CD4-positive, alpha-beta T cell treated with Interferon alpha-2 for 1 hour (primary cell): ENCODE measurements at places on chromosomes 11 and 22.

DNA sequence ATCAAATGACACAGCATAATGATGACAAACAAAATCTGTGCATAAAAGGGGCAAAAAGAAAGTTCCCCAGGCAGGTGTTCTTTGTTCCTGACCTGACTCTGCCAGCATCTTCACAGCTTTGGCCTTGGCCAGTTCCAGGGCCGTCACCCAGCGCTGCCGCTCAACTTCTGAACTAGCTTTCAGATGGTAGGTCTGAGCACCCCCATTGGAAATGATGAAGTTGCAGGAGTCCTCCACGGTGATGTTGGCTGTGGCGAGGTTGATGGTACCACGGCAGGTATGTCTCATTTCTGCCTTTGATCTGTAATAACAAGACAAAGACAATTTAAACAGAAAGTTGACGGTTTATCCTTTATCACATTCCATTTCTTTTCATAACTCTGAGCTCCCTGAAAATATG lies 5.3 kb downstream of the OSBP start:
- no peak for DNase-seq

DNA sequence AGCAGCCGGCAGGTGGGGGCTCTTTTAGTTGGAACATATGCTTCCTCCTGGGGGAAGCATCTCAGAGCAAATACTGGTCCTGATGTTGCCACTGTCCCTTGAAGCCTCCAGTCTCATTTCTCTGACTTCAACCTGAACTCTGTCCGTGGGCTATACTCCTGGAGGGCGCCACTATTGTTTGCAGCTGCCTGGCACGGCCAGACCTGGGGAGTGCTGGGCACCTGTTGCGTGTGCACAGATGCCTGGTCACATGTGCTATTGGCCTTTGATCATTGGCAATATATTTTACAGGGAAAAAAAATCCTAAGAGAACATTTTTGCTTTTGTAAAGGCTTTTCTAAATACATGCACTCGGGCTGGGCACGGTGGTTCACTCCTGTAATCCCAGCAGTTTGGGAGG lies 18.2 kb downstream of the LHFPL7 start:
- no peak for DNase-seq

- peak; percentile 54 for DNase-seq
Measured at GRCh38 chr11:73184953-73185671, 33.0 kb upstream of the P2RY2 start.

DNA sequence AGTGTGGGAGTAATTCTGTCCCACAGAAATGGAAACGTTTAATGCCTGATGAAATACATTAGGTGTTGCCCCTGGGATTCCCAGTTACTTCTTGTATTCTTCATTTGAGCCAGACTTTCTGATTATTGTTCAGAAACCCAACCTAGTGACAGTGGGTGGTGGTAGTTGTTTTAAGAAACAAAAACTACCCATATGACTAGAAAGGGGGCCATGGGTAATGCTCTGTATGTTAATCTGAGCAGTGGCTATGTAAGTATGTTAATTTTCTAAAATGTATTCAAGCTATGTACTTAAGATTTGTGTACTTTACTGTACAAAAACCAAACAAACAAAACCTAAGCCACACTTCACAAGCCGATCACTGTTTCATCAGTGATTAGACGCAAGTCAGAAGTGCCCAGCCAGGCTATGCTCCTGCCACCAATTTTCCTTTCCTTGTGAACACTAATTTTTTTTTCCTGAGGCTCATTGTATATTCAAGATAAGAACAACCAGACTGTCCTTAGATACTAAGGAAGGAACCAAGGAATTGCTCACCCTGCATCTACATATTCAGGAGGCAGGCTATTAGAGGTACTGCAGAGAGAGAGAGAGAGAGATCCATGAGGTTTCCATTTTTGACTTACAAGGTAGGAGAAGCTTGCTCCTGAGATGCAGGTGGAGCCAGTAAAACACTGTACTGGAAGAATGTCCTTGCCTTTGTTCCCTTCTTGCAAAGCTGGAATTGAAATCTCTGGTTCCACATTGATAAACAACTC lies 122.7 kb downstream of the DBX1 start:
- no peak for DNase-seq

- no peak for DNase-seq
Measured at GRCh38 chr11:78145511-78146025, 6.1 kb upstream of the ALG8 start.

GRCh38 chr11:88050247-88050646 lies 125.0 kb downstream of the RAB38 start:
- DNase-seq = no peak

DNA sequence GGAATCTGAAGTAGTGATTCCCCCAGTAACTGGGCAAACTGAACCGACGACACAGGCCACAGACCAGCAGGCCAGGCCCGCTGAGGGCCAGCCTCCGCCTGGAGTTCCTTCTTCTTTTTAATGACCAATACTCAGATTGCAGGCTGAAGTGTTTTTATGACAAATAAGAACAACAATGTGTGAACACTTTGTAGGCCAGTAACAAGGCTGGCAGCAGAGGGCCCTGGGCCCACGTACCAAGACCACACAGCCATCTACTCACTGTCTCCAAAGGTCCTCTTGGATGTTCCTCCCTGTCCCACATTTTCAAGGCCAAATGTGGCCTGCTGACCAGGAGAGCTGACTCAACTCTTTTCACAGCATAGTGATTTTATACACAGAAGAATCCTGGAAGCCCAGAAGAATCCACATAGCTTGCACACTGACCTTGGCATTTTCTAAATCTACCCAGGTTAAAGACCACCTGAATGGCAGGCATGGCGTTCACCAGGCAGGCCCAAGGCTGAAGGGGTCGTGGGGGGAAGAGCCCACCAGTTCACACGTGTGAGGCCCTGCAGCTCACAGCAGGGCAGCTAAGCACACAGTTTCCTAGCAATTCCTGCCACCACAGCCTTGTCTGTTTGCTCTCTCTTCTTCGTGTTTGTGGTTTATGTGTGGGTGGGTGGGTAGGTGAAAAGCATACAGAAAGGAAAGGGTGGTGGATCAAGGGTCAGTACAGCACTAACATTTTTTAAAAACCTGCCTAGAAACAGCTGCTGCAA lies 13.3 kb downstream of the SMCO4 start:
- no peak for DNase-seq

DNA sequence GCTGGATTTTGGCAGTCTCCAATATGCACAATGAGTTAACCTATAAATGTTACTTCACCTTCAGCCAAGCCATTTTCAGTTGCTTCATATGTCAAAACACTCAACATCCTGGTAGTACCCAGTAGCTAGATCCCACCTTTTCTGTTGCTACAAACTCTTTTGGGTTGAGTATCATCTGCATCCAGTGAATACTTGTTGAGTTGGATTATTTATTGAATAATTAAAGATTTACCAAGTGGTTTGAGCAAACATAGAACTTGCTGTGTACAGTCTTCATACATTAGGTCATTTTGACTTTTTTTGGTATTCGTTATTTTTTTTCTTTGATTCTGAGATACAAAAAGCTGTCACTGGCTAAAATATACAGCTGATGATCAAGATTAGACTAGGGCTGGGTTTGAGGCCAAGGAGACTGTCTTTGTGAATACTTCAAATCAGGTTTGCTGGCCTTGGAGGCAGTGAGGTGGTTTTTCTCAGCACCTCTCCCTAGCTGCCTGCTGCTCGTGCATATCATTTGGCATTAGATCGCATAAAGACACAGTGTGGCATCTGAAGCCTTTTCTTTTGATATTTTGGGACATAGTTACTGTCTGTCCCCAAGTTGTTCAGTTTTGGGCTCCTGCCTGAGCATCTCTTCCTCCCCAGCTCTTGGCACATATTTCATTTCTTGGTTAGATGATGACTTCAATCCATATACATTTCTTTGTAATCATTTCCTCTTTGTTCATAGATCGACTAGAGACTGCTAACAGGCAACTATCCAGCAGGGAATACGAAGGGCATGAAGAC lies 62.8 kb downstream of the AMOTL1 start:
- no peak for DNase-seq

DNA sequence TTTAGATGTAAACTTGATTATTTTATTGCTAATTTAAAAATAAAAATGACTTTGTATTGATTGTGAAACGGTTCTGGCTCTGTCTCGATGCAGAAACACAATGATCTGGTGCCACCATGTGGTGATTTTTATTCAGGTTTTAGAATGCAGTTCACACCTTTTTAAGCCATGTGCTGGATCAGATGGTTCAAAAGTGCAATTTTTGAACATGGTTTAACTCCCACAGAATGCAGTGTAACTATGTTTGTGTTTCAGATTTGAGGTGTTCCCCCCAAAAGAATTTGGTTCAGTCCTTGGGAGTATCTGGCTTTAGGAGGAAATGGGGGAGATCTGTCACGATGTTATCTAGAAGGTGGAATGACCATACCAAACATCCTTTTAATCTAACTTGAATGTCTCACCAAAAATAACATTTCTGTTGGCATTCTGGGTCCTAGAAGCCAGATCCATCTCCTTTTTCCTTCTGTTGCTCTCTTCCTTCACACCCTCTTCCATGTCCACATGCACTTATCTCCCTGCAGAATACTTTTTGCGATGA lies 7.9 kb downstream of the MRPL16 start:
- peak; percentile 22 for DNase-seq

GRCh38 chr11:77188633-77189491 lies 60.8 kb downstream of the MYO7A start:
- DNase-seq = no peak

GRCh38 chr11:12285106-12285505 lies 92.3 kb upstream of the PARVA start:
- DNase-seq = no peak

DNA sequence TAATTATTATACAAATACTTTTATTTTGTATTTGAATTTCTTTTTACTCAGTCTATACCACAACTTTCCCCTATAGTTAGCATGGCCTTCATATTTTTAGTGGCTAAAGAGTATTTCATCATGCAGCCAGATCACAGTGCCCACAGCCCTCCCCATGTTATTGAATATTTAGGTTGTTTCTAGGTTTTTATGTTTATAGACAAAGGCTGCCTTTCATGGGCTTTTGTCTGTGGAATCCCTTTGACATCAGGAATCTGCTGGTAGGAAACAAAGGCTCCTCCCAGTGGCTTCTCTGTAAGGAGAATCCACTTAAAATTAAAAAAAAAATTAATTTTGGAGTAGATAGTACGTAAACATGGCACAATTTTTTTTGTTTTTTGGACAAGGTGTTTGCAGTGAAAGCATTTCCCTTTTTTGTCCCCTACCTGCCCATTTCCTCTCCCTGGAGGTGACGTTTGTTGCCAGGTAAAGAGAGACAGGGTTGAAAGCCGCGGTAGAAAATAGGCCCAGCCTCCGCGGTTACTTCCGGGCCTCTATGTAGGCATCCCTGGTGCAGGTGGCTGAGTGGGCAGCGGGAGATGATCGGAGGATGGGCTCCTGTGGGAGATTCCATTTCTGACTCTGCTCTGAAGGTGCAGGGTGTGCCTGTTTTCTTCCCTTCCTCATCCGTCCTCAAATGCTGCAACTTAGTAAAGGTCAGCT lies 82.2 kb upstream of the OR4B1 start:
- no peak for DNase-seq

- DNase-seq = no peak
Measured at GRCh38 chr11:60469723-60470122, 14.1 kb downstream of the MS4A1 start.

DNA sequence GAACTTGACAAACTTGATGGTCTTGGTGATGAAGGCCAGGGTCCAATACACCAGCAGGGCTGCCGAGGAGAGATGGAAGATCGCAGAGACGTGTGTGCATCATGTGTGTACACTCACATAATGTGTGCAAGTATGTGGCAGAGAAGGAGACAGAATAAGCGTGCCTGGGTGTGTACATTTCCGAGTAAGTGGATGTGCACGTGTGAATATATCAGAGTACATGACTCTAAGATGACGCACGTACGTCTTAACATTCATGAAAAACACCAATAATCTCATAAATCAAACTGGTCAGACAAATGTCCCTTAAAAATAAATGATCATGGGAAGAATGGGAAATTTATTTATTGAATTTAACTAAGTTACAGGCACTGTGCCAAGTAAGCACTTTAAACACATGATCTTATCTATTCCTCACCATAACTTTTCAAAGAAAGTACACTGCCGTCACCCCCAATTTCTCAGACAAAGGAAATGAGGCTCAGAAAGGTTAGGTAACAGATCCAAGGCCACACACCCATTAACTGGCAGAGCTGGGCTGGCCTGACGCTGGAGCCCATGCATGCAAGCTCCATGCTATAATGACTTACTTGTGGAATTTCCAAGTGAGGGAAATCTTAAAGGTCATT lies 13.0 kb downstream of the ABCC8 start:
- DNase-seq = no peak

- DNase-seq = no peak
Measured at GRCh38 chr22:41530890-41531714, 13.2 kb downstream of the POLR3H start.

- DNase-seq = peak; percentile 65
Measured at GRCh38 chr11:134033696-134034491, 35.0 kb upstream of the JAM3 start.

- DNase-seq = no peak
Measured at GRCh38 chr22:44890416-44891292, 119.2 kb downstream of the PHF21B start.

GRCh38 chr11:44290208-44290607 lies 19.7 kb downstream of the ALX4 start:
- DNase-seq = no peak

DNA sequence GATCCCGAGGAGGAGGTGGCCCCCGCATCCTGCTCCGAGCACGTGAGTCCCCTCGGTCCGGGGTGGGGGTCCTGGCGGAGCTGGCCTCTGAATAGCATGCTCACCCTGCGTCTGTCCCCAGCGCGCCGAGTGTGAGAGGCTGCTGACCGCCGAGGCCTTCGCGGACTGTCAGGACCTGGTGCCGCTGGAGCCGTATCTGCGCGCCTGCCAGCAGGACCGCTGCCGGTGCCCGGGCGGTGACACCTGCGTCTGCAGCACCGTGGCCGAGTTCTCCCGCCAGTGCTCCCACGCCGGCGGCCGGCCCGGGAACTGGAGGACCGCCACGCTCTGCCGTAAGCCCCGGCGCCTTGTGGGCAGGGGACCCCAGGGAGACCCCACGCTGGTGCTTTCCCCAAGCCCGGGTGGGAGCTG lies 3.5 kb downstream of the MUC2 start:
- DNase-seq = no peak

DNA sequence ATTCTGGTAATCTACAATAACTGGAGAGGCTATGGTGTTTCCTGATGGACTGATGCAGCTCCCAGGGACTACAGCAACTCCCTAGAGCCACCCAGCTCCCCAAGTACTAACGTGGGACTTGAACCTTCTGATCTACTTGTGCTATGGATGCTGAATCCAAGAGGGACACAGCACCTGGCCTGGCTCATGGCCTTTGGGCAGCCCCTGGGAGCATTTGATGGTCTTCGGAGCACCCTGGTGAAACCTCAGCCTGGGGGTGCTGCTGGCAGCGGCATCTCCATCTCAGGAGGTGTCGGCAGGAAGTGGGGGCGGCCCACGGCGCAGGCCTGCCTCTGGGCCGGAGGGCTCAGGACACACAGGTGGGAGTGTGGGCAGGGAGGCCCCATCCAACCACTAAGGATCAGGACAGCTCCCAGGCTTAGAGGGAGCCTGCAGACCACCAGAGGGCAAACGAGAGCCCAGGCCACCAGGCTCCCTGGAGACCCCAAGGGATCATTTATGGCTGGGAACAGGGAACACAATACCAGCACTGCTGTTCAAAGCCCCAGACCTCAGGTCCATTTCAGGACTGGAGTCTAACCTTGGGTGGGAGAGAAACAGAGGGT lies 8.7 kb downstream of the EHD1 start:
- no peak for DNase-seq
